ENCODE measurements at places on chromosomes 12 and 14.

DNA sequence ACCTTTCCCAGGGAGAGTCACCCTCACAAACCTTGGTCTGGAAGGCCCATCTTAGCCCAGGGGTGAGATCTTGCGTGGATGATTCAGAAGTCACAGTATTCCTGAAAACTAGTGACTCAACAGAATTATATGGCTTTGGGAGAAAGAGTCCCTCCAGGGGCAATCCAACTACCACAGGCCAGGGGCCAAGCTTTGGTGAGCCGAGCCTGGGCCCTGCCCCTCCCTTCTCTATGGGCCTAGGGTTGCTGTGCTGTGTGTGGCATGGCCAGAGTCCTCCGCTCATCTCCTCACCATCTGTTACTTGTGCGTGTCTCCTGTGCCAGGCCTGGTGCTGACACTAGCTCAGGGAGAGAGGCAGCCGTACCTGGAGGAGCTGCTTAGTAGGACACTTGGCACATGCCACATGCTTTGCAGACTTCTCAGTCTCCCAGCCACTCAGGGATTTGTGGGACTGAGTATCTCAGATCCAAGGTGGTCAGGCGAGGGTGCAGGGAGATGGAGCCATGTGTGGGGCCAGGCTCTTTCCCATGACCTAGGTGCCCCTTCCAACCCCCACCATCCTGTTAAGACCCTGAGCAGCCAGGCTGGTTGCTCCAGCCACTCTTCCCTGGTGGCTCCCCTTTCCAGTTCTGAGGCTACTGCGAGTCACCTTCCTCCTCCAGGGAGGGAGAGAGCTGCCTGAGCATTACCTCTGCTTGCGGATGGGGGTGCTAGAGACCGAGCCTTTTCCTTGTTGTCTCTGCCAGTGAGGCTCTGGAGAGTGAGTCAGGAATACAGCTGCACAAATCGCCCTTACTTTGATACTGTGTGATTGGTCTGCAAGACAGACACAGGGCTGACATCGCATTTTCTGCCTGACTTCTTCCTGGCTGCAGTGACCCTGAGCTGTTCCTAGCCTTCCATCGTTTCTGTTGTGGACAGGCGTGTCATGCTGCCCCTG is 94.1 kb downstream of the SLC25A47 start:
- no peak for DNase-seq

DNA sequence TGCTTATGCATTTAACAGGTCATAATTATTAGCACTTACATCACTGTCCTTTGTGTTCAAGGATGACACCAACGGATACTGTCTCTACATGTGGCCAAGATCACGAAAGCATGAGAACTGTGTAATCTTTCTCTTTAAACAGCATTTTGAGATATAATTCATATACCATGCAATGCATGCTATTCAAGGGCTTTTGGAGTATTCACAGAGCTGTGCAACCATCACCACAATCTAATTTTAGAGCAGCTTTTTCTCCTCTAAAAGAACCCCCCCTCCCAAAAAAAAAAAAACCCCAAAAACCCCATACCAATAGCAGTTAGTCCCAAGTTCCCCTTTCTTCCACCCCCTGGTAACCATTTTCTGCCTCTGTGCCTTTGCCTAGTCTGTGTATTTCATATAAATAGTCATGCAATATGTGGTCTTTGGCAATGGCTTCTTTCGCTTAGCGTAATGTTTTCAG is 60.6 kb downstream of the SPRING1 start:
- DNase-seq = no peak

GRCh38 chr12:1836854-1837421 is 16.6 kb downstream of the LRTM2 start:
- DNase-seq = no peak

GRCh38 chr12:125029761-125030358 is 35.4 kb upstream of the AACS start:
- no peak for DNase-seq

- DNase-seq = no peak
Observed at GRCh38 chr14:90201344-90201743, 55.0 kb upstream of the PSMC1 start.

GRCh38 chr12:27840229-27840999 is 60.4 kb upstream of the MANSC4 start:
- no peak for DNase-seq

- no peak for DNase-seq
Observed at GRCh38 chr12:74337951-74338350, 199.7 kb upstream of the ATXN7L3B start.

DNA sequence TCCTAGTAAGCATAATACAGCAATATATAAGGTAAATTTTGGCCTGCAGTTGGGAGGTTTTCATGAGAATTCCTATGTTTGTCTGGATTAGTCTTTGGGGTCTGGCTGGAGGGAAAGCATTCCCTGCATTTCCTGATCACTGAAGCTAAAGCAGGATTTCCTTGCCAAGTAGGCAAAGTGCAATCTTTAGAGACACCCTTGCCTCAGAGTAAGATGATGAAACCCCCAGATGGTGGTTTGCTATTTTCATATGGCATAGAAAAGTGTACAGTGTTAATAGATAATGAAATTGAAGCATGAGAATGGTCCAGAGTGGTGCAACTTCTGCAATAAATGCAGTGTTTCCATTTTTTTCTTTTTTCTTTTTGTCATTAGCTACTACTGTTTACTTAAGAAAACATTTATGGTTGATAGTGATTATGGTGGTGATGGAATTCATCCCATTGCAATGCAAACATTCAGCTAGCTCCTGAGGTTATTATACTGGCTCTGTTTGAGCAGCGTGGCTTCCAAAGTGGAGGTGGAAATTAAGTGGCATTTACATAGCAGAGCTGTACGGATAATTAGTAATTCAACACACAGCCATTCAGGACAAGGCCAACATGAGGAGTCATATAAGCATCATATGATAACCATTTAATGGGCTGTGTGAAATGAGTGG is 276.3 kb downstream of the DUSP6 start:
- DNase-seq = no peak

DNA sequence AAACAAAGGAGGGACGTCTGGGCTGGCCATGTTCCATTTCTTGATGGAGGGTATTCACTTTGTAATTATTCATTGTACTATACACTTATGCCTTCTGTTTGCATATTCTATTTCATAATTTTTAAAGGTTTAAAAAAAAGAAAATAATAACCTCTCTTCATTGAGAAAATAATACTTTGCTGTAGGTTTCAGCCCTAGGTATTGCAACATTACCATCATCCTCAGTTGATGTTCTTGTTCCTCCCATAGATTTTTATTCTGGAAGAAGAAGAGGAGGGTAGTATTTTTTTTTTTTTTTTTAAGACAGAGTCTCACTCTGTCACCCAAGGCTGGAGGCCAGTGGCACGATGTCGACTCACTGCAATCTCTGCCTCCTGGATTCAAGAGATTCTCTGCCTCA is 54.7 kb downstream of the PHLDA1 start:
- DNase-seq = no peak

DNA sequence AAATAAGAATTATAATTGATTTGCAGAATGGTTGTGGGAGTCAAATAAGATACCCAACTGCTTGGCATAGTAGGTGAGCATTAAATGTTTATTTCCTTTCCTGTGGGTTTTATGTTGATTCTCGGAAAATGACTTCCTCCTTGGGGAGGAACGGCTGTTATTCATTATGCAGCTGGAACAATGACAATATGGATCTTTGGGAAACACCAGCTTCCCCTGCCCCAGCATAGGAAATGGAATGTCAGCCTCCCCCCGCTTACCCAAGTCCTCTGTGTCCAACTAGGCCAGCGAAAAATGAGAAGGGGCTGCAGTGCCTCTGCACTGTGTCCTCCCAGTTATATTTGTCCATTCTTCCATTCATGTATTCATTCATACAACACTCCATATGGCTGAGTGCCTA is 11.7 kb upstream of the CCDC177 start:
- DNase-seq = no peak

DNA sequence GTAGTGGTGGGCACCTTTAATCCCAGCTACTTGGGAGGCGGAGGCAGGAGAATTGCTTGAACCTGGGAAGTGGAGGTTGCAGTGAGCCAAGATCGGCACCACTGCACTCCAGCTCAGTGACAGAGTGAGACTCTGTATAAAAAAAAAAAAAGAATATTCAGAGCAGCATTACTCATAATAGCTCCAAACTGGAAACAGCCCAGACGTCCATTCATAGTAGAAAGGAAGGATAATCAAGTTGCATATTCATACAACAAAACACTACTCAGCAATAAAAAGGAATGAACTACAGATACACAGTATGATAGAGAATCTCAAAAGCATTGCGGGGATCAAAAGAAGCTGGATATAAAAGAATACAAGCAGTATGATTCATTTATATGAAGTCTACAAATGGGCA is 19.1 kb downstream of the TMEM30B start:
- DNase-seq = no peak

DNA sequence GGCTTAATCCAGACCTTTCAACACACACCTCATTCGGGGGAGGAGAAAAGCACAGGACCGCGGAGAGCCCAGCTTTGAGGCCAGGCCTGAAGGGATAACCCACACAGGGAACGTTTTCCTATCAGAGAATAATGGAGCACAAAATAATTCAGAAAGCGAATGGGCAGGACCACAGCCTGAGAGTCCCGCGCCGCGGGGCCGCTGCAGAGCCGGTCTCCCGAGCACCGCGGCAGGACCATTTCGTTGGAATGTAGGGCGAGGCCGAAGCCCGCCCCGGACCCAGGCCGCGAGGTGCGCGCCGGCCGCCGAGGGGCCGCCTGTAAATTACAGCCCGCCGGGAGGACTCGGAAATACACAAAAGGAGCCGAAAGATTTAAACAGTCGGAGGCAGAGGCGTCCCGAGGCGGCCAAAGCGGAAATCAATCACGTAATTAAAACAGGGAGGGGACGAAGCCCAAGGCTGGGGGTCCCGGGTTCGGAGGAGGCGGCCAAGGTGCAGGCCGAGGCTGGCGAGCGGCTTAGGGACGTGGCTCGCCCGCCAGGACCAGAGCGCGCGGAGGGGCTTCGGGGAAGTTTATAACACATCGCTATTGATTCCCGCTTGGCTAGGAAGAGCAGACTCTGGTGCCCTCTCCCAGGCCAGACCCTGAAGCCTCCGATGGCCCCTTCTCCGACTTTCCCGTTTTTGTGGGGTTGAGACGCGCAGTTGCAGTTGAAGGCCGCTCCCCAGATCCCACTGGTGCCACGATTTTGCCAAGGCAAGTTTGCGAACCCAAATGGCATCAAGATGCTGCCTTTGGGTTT is 6.3 kb upstream of the HOXC4 start:
- DNase-seq = no peak

- DNase-seq = no peak
Observed at GRCh38 chr12:128524439-128524838, 257.5 kb downstream of the TMEM132C start.

GRCh38 chr12:104480826-104481440 is 24.2 kb downstream of the CHST11 start:
- DNase-seq = no peak

GRCh38 chr12:79375050-79375449 is 315.7 kb downstream of the PAWR start:
- DNase-seq = no peak

Measured in stimulated activated CD8-positive, alpha-beta memory T cell treated with anti-CD3 and anti-CD28 coated beads, Interleukin-15, amount 100 ng/mL, for 48 hours (primary cell).